ENCODE measurements at places on chromosomes 16 and 17.
A peak's percentile ranks its signal among the peaks of the same experiment; 100 is the strongest.

DNA sequence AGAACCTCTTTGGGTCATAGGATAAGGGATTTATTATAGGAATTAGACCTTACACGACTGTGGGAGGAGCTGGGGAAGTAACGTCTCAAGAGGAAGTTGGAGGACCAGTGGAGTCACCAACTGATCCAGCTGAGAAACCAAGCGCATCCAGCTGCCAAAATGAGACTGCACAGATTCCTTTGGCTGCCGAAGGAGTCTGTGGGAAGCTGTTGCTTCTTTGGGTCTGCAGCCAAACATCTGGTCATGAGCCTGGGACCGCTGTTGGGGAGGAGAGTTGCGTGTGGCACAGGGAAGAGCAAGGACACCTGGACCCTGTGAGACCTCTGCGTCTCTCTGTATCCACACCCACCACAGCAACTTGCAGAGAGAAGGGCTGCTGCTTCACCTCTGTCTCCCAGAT, 2.4 kb upstream of the NACA2 start:
- no peak for DNase-seq

DNA sequence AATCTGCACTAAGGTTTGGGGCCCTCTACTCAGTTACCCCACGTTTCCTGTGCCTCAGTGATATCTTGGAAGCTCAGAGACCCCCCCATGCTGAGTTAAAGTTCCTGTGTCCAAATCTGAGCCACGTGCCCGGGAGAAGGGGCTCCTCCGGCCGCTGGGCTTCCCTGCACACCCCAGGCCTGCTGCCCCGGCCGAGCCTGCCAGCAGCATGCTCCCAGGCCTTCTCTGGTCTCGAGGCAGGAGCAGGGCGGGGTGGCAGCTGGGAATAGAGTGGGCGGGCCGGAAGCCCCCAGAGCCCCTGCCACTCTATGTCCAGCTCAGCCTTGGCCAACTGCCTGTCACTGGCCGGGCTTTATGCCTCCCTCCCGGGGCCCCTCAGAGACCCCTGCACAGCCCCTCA, 5.6 kb upstream of the VASN start:
- DNase-seq: no peak

DNA sequence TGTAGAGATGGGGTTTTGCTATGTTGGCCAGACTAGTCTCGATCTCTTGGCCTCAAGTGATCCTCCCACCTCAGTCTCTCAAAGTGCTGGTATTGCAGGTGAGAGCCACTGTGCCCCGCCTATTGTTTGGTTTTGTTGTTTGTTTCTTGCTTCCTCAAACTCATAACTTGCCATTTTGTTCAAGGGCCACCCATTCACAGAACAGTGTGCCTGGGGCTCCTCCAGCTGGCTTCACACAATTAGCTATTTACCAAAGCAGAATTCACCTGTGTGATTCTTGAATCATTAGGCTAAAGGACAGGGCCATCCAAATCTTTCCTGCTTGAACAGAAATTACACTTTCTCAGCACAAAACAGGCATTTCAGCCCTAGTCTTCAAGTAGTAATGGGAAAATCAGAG, 7.2 kb downstream of the ABHD15 start:
- no peak for DNase-seq

DNA sequence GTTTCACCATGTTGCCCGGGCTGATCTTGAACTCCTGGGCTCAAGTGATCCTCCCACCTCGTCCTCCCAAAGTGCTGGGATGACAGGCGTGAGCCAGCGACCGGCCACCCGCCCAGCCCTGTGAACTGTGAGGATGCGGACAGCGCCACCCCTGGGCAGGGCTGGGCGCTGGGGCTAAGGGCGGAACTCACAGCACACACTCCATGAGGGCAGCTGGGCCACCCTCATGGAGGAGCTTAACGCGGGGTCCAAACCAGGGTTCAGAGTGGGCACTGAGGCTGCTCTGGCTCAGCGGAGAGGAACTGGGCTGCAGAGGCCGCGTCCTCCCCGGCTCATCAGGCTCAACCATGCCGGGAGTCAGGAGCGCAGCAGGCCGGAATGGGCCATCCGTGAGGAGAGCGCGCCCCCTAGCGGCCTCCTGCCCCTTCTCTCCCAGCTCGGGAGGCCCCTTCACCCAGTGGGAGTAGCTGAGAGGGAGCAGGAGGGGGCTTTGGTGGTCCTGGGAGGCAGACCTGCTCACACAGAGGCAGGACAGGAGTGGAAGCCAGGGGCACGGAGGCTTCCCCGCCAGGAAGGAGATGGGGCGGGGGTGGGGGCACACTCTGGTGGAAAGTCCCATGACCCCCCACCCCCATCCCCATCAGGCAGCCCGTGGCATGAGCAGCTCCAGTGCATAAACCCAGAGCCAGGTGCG, 13.8 kb downstream of the CORO7 start:
- peak; percentile 53 for DNase-seq

DNA sequence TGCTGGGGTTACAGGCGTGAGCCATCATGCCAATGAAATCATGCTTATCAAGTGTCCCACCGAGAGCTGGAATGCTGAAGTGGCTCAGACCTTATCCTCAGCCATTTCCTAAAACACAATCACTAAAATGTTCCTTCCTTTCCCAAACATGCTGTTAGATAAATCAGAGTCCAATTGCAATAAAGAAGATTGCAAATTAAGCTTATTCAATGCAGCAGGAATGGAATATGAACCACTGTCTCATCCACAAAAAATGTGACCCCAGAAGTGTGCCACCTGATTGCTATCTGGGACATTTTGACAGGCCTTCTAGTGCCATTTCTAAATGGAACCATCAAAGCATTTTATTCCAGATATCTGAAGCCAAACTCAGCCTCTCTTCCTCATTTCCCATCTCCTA, 205.5 kb upstream of the CDH11 start:
- no peak for DNase-seq

GRCh38 chr16:65659758-65660157, 537.9 kb upstream of the CDH11 start:
- DNase-seq: no peak

DNA sequence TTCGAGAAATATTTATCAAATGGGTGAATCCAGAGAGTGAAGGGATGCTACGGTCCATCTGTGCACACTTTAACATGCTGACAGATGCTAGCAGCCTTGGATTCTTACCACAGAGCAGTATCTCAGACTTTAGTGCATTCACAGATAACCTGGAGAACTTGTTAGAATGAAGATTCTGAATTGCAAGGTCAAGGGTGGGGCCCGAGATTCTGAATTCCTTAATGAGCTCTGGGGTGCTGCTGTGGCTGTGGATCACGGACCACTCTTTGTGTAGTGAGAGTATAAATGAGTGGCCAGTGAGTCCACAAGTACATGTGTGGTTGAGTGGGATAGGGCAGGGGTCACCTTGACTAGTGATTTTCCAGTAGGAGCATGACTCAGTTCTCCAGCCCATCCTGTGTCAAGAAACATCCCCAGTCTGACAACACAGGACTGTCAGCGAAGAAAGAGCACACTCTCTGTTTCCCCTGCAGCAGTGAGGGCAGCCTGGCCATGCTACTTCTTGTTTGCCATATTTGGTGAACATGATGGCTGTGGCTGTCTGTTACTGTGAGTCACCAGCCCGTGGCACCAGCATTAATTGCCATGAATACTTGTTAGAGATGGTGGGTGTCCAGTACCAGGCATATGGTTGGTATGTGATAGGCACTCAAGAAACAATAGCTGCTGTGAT, 13.0 kb upstream of the SALL1 start:
- no peak for DNase-seq

DNA sequence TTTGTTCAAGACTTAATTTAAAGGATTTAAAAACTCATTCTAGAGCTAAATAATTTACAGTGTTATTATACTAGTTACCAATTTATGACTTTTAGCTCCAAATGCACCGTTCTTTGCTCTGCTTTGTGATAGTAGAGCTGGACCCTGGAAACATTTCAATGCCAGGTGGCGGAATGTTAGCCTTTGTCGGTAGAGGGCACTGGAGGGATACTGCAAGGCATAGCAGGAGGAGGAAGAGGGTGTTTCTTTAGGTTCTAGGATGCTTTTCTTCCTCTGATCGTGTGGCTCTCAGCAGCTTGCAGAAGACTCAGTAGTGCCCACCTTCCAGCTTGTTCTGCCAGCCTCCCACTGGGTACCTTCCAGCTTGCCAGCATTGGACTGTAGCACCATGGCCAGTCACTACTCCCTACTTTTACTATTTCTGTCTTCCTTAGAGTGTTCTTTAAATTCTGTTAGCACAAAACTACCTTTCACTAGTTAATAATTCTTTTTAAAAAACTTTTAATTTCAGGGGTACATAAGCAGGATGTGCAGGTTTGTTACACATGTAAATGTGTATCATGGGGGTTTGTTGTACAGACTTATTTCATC, 325.3 kb downstream of the UTP18 start:
- no peak for DNase-seq

- peak; percentile 13 for DNase-seq
These were observed 990 bp upstream of the ROGDI start for GRCh38 chr16:4803401-4803844.

DNA sequence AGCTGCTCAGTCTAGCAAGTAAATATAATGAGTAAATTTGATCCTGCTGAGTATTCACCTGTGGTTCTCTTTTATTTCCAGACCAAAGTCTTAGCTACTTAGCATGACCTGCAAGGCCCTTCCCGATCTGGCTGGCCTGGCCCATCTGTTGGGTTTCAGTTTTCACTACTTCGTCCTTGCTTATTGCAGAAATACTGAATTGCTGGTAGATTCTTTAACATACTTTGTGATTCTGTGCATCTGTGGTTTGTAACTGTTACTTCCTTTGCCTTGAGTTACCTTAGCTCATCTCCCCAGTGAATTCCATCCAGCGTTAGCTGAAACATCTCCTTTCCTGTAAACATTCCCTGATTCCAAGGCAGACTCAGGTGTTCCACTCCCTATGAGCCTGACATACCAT, 131.1 kb downstream of the PHKB start:
- no peak for DNase-seq

- no peak for DNase-seq
These were observed 7.4 kb upstream of the MEAK7 start for GRCh38 chr16:84511831-84512230.

DNA sequence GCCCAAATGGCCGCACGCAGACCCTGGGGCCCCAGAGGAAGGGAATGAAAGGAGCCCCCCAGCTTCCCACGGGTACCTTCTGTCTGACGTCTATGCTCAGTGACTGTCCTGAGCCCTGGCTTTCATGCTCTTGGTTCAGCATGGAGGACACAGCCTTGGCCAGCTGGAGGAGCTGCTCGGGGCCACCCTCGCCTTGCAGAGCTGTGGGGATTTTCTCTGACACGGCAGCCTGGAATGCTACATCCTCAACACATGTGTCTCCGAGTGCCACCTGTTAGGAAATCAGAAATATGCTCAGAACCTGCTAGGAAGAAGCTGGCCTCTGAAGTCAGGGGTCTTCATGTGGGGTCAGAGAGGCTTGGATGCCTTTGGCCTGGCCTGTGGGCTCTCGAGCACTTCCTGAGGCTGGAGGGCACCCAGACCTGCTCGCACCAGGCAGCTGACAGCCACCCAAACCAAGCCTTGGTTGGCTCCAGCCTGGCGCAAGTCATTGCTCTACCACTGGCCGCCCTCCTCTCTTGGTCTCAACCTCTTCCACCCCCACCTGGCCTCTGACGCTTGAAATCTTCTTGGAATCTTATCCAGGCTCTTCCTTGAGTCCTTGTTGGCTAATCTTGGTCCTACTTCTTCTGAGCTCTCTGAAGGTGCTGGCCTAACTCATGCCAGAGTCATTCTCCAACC, 63.7 kb upstream of the BCO1 start:
- peak; percentile 21 for DNase-seq

- DNase-seq: no peak
These were observed 216.1 kb downstream of the ABCC12 start for GRCh38 chr16:47939680-47940079.

DNA sequence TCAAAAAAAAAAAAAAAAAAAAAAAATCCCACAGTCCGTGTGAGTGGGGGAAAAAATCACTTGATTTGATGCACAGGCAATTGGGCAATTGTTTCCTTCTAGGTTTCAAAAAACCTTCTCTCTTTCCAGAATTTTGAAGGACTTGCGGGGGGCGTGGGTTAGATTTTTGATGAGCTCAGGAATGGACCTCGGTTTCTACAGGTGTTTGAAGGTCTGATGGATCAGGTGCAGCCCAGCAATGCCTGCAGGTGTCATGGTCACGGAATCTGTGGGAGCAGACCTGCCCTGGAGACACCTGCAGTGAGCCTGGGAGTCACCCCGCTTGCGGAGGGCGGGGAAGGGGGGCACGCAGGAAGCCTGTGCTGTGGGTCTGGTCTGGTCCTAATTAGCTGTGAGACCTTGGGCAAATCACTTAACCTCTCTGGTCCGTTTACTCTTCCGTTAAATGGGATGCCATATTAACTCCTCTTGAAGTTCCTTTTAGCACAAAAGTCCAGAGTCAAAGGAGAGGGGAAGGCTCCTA, 174.2 kb downstream of the IRF8 start:
- no peak for DNase-seq

GRCh38 chr17:1966274-1967086, 58.7 kb downstream of the RTN4RL1 start:
- DNase-seq: no peak

GRCh38 chr17:68462381-68463210, 5.3 kb upstream of the WIPI1 start:
- DNase-seq: peak; percentile 77

GRCh38 chr17:49101054-49101534, 31.5 kb upstream of the B4GALNT2 start:
- peak; percentile 98 for DNase-seq

DNA sequence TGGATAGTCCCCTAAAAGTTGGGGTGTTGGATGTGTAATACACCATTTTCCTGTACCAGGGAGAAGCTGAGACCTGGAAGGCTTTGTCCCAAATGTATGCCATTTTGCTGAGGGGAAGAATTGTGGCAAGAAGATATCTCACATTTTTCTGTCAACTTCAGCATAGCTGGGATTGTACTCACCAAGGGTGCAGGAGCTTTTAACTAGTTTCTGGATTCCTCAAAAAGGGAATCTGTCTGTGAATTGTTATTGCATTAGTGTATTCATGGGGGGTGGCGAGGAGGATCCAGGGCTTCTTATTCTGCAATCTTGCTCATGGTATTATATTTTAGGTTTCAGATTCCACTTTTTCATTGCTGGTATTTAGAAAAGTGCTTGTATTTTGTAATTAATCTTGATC, 208.2 kb upstream of the MYOCD start:
- DNase-seq: no peak
